ENCODE measurements at places on chromosomes 16 and 17.

DNA sequence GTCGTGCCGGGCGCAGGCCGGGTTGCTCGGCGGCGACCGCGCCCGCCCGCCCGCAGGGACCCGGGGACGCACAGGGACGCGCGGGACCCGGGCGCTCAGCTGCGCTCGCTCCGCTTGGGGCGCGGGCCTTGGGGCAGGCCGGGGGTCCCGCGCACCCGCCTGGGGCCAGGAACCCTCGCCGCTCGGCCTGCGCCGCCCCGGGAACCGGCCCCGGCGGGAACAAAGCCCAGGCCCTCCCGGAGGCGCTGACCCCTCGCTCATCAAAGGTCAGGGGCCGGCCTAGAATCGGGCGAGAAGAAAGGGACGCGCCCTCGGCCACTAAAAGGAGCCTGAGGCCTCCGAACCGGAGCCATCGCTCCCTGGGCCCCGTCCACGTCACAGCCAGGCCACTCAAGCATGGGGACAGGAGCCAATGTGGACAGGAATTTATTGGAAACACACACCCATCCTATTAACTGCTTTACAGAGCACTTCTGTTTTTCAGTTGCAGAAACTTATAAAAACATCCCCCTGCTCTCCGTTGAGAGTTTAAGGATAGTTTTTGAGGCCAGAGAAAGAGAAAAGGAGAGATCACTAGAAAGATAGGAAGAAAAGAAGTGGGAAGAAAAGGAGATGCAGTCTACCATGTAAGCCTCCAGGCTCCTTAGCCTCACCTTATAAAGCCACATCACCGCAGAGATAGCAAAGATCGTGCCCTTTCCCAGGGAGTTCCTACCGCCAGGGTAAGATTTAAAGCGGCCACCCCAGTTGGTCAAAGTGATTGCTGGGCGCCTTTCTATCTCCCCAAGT is 558 bp upstream of the ZFHX3 start:
- no peak for DNase-seq

- no peak for DNase-seq
Observed at GRCh38 chr17:40457964-40458791, 14.9 kb downstream of the IGFBP4 start.

- no peak for DNase-seq
Observed at GRCh38 chr17:43662413-43663141, 855 bp upstream of the MEOX1 start.

- no peak for DNase-seq
Observed at GRCh38 chr16:86281421-86281820, 228.9 kb upstream of the FOXF1 start.

- no peak for DNase-seq
Observed at GRCh38 chr17:3729881-3730280, 6.2 kb downstream of the HASPIN start.

DNA sequence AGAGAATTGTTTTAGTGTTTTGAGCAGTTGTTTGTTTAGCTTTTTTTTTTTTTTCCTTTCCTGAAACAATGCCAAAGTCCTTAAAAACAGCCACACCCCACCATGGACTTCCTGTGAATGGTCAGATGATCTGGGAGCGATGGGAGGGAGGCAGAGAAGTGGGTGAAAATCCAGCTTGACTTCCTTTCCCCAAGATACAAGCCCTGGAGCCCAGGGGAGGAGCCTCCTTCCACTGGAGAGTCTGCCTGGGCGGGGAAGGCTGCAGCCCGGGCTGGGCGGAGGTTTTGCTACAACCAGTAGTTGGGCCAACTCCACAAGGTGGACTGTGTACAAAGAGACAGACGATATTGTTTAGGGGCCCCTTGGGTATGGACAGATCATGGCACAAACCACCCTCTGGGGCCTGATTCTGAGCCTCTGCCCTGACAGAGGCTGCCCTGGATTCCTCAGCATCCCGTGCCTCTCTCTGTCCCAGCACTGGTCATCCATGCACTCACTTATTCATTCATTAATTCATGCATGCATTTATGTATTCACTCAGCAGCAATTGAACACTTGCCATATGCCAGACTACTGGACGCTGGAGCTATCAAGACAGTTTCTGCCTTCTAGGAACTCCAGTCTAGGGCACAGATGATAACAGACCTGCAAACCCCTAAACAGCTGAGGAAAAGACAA is 29.8 kb downstream of the WSB1 start:
- no peak for DNase-seq

GRCh38 chr17:27469256-27469655 is 13.0 kb downstream of the KSR1 start:
- DNase-seq, result no peak

DNA sequence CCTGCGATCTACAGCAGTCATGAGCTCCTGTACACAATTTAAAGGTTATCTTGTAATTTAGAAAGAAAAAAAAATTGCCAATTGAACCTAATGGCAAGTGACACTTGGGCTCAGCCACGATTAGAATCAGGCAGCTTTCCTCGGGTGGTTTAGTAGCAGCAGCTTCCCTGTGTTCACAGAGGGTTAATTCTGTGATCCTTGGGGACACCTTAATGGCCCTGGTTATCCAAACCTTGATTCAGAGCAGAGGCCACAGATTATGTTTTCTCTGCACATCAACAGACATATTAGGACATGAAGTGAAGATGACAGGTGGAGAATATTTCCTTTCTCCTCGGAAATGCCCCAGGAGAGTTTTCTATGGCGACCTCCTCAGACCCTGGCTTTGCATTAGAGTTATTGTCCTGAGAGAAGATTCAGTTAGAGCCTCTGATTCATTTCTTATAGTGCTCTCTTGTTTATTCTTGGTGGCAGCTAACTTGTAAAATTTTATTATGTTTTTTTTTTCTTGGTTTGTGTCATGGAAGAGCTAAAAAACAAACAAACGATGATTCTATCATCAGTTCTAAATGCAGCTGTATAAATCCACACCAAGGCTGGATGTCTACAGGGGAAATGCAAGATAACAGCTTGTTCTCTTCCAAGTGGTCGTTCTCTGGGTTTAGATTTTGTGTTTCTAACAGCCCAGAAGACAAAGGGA is 351.2 kb upstream of the DYNLRB2 start:
- no peak for DNase-seq

DNA sequence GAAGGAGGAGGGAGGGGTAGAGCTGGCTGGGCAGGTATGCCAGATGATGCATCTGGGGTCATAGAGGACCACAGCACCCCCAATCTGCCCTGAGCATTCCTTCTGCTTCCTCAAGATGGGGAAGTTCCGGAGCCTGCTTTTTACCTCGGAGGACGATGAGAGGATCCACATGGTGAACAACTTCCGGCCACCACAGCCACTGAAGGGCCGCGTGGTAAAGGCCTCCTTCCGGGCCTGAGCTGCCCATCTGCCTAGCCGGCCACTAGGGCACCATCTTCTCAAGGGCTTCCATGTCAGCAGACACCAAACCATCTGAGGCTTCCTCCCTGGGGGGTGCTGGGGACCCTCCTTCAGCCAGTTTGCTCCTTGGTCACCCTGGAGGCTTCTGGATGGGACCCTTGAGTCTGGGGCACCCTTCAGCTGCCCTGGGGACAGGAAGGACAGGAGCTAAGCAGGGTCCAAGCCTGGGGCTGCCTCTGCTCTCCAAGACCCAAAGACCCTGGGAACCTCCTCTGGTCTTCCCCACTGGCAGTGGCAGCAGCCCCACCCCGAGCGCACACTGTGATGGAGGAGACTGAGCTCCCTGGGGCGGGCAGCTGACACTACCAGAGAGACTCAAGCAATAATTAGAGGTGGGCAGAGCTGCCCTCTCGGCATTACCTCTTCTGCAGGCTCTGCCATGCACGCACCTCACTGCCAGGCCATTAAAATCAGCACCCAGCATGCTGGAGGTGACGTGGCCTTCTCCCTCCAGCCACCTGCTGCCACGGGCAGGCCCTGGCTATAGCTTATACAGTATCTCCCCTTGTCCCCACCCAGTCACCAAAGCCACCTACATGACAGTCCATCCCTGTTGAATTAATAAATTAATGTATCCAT is 9.3 kb downstream of the CA7 start:
- no peak for DNase-seq

- DNase-seq, result no peak
Observed at GRCh38 chr17:32461498-32461852, 17.2 kb downstream of the PSMD11 start.

- DNase-seq, result no peak
Observed at GRCh38 chr17:35694906-35695305, 36.5 kb upstream of the RASL10B start.

Data from cortex of kidney (tissue), 1 donor.